Activated CD4-positive, alpha-beta T cell treated with anti-CD3 and anti-CD28 coated beads for 1 hour (primary cell): ENCODE measurements at places on chromosomes 13 and 19.

DNA sequence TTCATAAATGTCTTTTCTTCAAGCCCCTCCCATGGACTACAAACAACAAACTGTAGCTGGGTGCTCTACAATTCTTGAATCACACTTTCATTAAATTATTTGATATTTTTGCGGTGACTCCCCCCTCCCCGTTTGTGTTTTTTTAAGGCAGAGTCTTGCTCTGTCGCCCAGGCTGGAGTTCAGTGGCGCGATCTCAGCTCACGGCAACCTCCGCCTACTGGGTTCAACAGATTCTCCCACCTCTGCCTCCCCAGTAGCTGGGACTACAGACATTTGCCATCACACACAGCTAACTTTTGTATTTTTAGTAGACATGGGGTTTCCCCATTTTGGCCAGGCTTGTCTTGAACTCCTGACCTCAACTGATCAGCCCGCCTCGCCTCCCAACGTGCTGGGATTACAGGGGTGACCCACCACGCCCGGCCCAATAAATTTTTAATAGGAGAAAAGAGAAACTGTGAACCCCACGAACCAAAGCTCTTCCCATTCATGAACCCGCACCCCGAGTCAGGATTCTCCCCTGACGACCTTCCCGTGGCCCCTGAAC, 703 bp downstream of the ZNF506 start:
- DNase-seq: no peak

DNA sequence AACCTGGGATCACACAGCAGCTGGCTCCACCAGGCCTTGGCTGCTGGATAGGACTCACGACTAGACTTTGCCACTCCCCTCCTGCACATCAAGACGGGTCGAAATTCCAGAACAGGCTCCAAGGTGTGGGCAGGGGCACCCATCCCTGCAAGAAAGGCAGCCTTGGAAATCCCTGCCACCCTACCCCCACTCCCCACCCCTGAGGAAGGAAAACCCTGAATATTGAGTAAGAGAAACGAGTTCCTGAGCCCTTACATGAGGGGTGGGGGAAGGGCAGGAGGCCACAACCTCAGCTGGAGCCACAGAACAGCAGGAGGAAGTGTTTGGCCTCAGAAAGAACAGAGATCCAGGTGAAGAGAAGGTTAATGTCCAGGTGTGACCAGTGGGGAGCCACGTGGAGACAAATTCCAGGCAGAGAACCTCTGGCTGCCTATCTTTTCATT, 20.1 kb downstream of the DEDD2 start:
- DNase-seq: no peak

GRCh38 chr19:45821103-45821521, 6.0 kb upstream of the RSPH6A start:
- no peak for DNase-seq

DNA sequence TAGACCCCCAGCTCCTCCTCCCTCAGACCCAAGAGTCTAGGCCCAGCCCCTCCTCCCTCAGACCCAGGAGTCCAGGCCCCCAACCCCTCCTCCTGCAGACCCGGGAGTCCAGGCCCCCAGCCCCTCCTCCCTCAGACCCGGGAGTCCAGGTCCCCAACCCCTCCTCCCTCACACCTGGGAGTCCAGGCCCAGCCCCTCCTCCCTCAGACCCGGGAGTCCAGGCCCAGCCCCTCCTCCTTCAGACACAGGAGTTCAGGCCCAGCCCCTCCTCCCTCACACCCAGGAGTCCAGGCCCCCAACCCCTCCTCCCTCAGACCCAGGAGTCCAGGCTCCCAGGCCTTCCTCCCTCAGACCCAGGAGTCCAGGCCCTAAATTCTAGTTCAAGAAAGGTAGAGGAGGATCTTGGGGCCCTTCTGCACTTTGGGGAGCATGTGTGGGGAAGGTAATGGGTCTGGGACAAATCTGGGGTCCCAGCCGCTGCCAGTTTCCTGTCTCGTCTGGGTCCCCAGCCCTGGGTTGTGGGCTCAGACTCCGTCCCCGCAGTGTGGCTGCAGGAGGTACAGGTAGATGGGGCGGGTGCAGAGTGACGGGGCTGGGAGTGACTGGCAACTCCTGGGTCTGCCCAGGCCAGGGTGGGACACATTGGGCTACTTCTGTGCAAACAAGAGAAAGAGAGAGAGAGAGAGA, 3.2 kb upstream of the TMEM190 start:
- DNase-seq: no peak

DNA sequence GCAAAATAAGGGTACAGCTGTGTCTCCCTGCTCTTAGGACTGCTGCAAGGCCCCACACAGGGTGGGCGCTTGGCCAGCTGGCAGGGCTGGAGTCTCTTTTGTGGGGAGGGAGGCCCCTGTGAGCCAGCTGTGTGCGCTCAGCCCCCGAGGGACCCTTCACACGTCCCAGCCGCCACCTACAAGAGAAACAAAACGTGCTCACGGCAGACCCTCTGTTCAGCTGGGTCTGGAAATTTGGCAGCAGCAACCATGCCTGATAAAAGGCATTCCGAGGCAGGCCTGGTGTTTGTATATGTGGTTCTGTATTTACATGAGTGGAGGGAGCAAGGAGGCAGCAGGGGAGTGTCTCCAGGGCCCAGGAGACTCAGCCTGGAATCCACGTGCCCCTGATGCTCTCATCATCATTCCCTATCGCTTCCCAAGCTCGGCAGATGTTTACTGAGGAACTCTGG, 49.7 kb downstream of the CRTC1 start:
- no peak for DNase-seq
